ENCODE measurements at places on chromosomes 6 and 20.

DNA sequence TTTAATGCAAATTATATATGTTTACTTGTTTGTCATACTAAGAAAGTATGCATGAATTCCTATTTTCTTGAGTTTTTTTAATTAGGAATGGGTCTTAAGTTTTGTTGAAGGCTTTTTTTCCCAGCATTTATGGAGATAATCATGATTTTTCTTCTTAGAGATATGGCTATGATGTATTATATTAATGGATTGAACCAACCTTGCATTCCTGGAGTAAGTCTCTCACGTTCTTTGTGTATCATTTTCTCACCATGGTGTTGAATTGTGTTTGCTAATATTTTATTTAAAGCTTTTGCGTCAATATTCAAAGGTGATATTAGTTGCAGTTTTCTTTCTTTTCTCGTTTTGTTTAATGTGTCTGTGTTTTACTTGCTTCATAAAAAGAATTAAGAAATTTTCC lies 48.4 kb upstream of the SLC35D3 start:
- DNase-seq: no peak

DNA sequence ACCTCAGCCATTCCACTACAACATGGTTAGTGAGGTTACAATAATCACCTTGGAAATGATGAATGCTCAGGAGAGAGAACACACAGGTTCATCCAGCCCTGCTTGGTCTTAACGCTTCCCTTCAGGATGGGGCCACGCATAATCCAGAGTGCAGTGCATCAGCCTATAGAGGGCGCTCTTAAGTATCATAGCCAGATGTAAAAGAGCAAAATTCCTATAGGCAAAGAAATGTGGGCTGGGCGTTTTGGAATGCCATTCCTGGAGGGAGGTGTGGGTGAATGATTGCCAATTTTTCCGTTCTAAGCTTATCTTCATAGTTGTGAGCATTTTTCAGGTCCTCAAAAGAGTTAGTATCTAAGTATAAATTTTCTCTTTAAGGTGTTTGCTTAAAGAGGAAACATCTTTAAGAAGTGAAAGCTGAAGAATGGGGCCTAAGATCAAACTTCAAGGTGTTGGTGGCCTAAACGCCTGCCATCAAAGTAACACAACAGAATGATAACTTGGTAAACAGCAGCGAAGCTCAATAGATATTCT lies 1.8 kb downstream of the RIPOR2 start:
- no peak for DNase-seq

- no peak for DNase-seq
Observed at GRCh38 chr6:20379231-20379630, 22.4 kb upstream of the E2F3 start.

- DNase-seq: no peak
Observed at GRCh38 chr6:22451962-22452361, 117.4 kb upstream of the HDGFL1 start.

DNA sequence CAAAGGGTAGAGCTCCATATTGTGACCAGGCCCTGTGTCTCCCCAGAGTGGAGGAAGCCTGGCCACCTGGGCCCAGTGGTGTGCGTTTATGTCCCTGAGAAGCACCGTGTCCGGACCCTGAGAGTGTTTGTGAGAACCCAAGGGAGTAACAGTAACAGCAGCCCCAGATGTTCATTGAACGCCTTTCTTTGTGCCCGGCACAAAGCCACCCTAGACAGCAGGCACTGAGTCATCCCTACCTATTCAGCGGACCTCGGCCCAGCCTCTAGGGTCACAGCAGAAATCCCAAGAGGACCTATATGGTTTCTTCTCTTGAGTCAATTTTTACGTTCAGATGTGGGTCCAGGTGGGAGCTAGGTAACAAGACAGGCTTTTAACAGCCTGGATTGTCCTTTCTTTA lies 24.5 kb downstream of the BCAS4 start:
- DNase-seq: no peak

- no peak for DNase-seq
Observed at GRCh38 chr6:89221971-89222711, 5.0 kb upstream of the GABRR1 start.

DNA sequence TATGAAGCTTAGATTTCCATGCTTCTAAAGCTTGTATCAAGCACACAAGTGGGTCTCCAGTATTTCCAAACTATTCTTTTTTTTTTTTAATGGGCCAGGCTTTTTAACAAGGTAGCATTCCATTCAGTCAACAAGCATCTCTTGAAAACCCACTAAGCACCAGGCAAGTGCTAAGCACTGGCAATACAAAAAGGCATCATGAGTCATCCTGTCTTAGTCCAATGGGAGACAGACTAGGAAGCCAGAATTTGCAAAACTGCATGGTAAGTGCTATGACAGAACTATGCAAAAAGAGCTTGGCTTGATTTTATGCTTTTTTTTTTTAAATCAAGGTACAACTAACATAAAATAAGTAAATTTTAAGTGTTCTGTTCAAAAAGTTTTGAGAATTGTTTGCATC lies 109.3 kb upstream of the DST start:
- DNase-seq: no peak

DNA sequence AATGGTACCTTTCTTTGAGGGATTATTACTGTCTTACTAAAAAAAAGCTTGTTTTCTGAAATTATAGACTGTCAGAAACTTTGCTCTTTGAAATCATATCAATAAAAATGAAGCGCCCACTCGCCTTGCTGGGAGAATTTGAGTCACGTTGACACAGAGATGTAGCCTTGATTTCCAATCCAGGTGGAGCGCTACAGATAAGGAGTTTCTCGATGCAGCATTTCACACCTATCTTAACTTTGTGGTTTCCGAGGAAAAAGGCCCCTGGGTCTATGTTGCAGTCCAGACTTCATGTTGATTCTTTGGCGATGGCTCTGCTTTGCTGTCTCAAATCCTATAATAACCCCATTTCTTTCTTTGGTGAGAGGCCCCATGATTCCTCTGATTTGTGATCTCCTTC lies 158.1 kb upstream of the ARG1 start:
- DNase-seq: no peak

- DNase-seq: no peak
Observed at GRCh38 chr6:4320860-4321259, 185.5 kb upstream of the ECI2 start.

DNA sequence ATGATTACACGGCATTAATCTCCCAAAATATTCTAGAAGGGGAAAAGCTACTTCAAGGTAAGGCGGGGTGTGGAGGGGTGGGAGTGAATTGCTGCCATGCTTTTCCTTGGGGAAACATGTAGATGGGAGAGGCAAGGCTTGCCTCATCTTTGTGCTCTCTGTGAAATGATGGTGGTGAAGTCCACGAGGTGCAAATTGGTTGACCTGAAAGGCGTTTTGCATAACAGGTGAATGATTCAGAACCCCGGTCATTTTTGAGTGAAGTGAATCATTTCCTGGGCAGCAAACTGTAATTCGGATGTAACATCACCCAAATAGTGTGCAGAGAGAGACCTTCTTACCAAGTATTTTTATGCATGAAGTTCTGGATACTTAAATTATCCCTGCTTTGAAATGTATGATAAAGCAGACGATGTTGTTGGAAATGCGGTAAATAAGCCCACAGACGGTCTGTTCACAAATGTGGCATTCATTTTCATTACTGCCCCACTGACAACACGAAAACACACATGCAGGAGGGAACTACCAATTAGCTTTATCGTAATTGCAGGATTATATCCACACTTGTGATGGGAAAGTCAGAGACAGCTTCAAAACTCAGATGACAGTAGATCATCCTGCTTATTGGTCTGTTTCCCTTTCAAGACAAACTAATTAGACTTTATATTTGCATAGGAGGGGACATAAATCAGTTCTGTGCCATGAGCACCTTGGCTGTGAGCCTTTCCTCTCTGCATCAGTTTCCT lies 3.0 kb downstream of the CDH4 start:
- DNase-seq: no peak

DNA sequence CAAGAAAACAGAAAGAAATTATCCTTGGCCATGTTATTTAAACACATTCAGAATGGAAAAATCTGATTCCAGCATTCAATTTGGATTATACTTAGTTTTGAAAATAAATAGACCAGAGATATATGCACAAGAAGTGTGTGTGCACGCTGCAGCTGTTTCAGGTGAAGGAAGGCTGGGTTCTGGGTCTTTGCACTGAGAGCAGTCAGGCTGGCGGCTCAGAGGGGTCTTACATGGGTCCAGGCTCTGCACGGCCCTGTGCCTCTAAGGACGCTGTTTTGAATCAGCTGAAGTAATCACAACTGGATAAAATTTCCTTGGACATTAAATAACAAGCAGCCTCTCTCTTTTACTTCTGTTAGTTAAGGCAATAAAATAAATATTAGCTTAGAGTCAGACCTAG lies 31.8 kb downstream of the GCLC start:
- no peak for DNase-seq

- no peak for DNase-seq
Observed at GRCh38 chr20:32731882-32732266, 11.4 kb downstream of the COMMD7 start.

DNA sequence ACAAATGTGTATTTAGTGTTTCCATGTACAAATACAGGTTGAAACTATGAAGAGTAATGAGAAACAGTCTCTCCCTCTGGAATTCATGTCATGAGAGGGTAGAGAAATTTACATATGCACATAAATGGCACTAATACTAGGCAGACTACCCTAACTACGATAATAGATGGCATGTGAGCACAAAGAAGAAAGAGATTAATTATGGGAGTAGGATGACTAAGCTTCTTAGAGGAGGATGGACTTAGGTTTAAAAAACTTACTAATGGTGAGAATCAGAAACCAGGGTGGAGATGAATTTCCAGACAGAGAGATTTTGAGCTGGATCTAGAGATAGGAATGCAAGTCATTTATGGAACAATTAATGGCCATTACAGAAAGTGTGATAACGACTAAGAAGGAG lies 225.3 kb upstream of the HTR1E start:
- no peak for DNase-seq

- DNase-seq: no peak
Observed at GRCh38 chr6:37946057-37946456, 126.5 kb downstream of the ZFAND3 start.

- no peak for DNase-seq
Observed at GRCh38 chr20:4046311-4046924, 31.1 kb upstream of the RNF24 start.

GRCh38 chr20:47258745-47259695 lies 97.5 kb downstream of the ZMYND8 start:
- DNase-seq: no peak

GRCh38 chr20:62602550-62602949 lies 39.8 kb upstream of the SLCO4A1 start:
- DNase-seq: no peak

DNA sequence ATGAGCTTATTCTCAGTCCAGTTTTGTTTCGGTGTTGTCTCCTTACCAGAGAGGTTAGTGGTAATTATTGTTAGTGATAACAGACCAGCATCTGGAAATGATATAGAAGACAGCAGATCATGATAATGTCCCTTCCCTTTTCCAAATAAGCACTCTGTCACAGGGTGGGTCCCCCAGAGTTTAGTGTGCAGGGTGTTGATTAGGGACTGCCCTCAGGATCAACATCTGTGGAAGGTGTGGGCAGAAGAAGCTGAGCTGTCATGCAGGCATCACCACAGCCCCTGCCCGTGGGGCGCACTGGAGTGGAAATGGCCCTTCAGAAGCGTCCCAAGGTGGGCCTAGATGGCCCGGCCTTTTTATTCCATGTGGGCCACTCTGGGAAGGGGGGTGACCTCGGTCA lies 67.6 kb upstream of the DTNBP1 start:
- no peak for DNase-seq

DNA sequence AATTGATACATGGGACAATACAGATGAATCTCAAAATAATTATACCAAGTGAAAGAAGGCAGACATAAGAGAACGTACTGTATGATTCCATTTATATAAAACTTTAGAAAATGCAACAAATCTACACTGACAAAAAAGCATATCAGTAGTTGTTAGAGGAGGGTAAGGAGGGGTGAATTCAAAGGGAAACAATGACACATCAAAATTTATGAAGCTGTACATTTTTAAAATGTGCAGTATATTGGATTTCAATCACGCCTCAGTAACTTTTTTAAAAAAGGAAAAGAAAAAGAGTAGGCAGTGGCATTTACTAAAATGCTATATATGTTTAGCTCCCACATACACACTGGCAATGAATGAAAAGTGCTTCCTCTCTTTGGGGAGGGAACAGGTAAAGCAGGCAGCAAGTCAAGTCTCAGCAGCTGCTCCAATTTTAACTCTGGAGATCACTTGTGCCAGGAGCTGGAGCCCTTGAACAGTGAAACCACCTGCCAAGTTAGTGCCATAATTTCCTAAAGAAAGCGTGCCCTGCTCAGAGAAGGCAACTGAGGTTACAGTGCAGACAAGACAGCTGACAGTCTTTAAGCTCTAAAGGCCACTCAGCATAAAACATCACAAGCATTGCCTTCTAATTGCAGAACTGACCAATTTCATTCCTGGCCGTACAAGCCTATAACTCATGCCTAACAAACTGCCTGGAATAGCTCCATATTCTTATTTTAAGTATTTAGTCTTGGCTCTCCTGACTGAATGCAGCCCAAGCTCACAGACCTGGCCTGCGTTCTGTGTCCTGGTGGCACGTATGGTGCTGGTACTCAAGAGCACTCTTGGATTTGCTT lies 10.9 kb downstream of the FKBP1A start:
- DNase-seq: no peak

DNA sequence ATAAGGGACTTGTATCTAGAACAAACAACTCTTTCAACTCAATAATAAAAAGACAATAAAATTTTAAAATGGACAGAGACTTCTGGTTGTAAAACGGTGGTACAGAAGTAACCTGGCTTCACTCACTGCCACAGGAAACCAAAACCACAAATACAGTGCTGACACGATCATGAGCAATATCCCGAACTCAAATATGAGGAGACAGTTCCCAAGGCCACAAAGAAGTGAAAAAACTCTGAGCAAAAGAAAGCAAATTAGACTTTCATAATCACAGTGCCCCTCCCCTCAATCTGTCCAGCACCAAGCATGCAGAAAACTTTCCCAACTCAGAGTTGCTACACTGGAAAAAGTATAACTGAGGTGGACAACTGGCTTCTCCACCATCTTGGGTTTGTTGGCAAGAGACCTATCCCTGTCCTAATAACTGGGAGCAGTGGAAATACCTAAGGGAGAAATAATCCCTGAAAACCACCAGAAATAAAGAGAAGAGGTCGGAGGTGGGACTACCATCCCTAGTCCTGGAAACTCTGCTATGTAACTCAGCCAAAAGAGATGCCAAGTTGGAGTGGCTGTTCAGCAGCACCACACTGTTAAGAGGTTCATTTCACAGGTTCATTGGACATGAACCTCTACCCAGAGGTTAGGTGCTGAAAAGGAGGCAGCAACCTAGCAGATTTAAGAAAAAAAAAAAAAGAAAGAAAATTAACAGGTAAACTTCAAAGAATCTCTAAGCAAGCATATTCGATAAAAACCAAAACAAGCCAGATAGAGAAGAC lies 55.5 kb downstream of the REV3L start:
- no peak for DNase-seq

DNA sequence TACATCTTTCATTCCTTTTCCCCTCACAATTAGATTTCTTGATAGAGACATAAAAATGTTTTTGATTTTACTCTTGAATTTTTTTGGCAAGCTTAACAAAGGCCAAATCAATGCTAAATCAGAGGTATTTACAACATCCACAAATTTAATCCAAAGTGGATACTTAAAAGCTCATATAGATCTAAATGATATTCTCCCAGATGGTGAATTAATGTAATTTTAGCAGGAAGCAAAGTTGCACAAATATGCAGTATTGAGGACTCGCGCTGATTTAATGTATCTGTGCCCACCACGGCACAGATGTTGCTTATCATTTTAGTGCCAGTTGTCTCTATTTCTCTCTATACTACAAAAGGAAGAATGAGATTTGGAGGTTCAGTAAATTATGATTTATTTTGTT lies 167.4 kb downstream of the COL19A1 start:
- DNase-seq: no peak

- DNase-seq: no peak
Observed at GRCh38 chr6:146574211-146574610, 24.6 kb upstream of the ADGB start.

Measured in neuronal stem cell (in vitro differentiated cells).